ENCODE measurements at places on chromosomes 5 and 9.

GRCh38 chr5:168285696-168286095 lies 5.7 kb upstream of the WWC1 start:
- no peak for DNase-seq

- peak; percentile 81 for DNase-seq
Observed at GRCh38 chr5:15008476-15008875, 136.9 kb upstream of the ANKH start.

DNA sequence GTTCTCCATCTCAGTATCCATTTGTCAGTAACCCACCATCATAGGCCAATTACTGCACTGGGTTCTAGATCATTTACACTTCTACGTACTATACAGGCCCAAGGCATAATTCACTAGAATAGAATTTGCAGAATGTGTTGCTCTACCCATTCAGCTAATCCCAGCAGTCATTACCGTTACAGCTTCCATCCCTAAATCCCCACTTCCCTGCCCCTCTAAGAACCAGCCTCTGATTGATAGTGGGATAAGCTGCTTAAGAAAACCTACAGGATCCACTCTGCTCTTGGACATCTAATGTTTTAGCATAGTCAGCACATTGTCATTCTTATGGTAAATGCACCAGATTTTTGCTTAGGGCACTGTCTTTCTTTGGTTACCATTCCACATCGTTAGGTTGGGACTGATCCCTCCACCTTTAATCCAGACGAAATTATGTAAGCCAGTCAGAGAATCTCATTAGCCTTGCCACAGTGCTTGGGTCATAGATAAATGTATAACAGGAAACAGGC lies 39.3 kb upstream of the CHD1 start:
- no peak for DNase-seq

- DNase-seq, result peak; percentile 49
Observed at GRCh38 chr9:136075134-136075841, 19.8 kb downstream of the NACC2 start.

DNA sequence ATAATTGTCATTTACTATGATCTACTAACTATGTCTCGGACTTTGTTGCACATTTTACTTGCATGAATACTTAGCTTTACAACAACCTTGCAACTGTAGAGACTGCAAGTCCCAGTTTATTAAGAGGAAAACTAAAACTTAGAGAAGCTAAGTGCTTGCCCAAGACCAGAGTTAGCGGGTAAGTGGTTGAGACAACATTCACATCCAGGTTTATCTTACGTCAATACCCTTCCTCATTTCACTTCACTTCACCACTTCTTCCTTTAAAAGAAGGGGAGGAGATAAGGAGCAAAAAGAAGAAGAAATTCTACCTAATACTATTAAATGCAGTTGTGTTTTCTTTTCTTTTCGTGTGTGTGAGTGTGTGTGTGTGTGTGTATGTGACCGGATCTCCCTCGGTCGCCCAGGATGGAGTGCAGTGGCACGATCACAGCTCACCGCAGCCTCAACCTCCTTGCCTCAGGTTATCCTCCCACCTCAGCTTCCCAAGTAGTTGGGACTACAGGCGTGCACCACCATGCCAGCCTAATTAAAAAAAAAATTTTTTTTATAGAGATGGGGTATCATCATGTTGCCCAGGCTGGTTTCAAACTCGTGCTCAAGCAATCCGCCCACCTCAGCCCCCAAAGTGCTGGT lies 37.4 kb downstream of the MEGF9 start:
- DNase-seq, result no peak

DNA sequence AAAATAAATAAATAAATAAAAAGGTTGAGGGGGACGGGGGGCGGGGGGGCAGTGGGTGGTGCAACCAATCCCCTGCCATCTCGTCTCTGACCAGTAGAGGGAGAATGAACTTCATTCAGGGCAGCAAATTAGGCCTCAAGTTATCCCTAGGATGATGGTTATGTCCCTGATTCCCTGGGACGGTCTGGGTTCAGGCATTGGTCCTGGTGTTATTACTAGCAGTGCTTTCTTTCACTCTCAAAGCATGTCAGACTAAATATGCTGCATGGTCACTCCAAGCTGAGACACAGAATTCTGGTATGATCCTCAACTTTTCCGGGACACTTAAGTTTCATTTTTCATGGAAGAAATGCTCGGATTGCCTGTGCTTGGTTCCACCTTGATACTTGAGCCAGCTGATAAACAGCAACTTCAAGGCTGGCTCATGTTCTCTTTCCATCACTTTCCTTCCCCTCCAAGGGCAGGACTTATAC lies 59.4 kb downstream of the DAP start:
- no peak for DNase-seq

GRCh38 chr9:20838218-20838617 lies 154.2 kb downstream of the FOCAD start:
- DNase-seq, result no peak

GRCh38 chr5:149680810-149681221 lies 49.3 kb upstream of the PPARGC1B start:
- peak; percentile 68 for DNase-seq

Data from upper lobe of left lung (tissue), 6 donors.